ENCODE measurements at places on chromosomes 5 and 9.

GRCh38 chr5:1027631-1028441 lies 19.2 kb downstream of the NKD2 start:
- no peak for DNase-seq

DNA sequence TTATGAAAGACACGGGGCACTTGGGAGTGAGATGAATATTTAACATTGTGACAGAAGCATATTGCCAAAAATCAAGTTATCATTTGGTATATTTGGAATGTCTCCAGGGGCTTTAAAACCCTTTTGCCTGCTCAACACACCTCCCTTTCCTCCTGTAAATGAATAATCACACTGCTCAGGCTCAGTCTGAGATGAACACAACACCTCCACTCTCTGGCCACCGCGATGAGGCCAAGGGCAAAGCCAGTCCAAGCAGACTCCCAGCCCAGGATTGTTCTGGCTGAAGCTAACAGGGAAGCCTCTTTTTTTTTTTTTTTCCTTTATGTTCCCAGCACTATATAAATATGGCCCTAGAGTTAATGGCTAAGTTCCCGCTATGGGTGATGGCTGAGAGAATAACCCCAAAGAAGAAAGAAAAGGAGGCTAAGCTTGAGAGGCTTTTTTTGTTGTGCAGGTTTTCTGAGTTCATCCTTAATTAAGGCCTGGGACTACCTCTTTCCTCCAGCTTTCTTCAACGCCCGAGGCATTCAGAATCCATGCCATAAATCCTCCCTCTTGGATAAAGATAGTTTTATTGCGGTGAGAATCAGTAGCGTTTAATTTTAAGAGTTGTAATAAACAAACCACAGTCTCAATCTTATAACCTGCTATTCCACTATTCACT lies 10.5 kb upstream of the ERAP1 start:
- no peak for DNase-seq

- DNase-seq = no peak
Observed at GRCh38 chr9:130732136-130732535, 38.6 kb downstream of the EXOSC2 start.

- DNase-seq = no peak
Observed at GRCh38 chr5:37211661-37212060, 37.5 kb downstream of the CPLANE1 start.

DNA sequence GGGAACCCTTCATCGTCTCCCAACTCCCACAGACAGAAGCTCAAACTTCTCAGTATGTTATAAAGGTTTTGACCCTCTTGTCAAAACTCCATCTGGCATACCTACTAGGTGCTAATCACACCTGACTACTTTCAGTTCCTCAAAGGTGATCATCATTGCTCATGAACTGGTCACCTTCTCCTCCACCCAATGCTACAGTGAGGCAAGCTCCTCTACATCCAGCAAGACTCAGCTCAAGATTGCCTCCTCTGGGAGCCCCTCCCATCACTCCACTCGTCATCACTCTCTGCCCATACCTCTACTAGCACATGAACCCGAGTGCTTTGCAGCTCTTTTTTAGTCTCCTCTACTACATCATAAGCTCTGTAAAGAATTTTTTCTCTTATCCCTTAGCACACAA lies 102.4 kb downstream of the LPAR1 start:
- DNase-seq = no peak

GRCh38 chr9:71692337-71692736 lies 76.0 kb downstream of the CEMIP2 start:
- DNase-seq = peak; percentile 69

GRCh38 chr5:36722900-36723299 lies 116.5 kb downstream of the SLC1A3 start:
- no peak for DNase-seq

GRCh38 chr5:62341783-62342475 lies 35.9 kb downstream of the KIF2A start:
- no peak for DNase-seq

- no peak for DNase-seq
Observed at GRCh38 chr5:96968074-96968473, 32.2 kb downstream of the LNPEP start.

GRCh38 chr9:116998305-116998704 lies 311.2 kb downstream of the TRIM32 start:
- no peak for DNase-seq

DNA sequence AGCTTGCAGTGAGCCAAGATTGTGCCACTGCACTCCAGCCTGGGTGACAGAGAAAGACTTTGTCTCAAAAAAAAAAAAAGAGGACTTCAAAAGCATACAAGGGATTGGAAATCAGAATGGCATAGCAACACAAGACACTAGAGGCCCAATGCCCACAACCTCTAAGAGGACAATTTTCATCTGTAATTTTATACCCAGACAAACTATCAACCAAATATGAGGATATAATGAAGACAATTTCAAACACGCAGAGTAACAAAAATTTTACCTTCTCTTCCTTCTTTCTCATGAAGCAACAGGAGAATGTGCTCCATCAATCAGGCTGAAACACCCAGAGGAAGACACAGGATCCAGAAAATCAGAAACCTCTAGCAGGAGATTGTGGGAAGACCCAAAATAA lies 46.8 kb downstream of the GCNT4 start:
- no peak for DNase-seq

DNA sequence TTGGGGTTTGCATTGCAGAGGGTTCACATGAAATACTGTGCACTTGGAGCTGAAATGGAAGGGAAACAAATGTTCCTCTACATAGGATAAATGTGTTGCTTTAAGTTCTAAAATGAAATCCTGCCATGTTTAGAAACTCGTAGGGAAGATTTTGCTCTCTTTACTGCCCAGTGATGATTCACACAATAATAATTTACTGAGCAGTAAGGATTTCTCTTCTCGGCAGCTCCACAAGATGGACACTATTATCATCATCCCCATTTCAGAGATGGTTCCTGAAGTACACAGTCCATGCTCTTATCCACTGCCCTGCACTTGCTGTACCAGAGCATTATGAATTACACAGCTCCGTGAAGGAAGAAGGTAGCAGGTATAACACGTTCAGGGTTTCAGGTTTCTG lies 4.1 kb downstream of the HACD4 start:
- DNase-seq = no peak

DNA sequence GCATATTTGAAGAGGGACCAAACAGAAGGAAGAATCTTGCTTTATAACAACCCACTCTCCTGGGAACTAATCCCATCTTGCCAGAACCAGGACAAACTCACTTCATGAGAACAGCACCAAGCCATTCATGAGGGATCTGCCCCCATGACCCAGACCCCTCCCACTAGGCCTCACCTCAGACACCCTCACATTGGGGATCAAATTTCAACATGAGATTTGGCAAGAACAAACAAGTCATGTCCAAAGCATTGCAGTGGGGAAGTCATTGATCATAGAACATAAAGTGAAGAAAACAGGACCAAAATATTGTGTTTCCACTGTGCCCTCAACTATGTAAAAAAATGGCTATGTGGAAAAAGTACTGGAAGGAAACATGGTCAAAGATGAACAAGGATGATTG lies 43.9 kb downstream of the MAP1B start:
- no peak for DNase-seq

- DNase-seq = no peak
Observed at GRCh38 chr5:92337772-92338234, 954.7 kb upstream of the ARRDC3 start.

DNA sequence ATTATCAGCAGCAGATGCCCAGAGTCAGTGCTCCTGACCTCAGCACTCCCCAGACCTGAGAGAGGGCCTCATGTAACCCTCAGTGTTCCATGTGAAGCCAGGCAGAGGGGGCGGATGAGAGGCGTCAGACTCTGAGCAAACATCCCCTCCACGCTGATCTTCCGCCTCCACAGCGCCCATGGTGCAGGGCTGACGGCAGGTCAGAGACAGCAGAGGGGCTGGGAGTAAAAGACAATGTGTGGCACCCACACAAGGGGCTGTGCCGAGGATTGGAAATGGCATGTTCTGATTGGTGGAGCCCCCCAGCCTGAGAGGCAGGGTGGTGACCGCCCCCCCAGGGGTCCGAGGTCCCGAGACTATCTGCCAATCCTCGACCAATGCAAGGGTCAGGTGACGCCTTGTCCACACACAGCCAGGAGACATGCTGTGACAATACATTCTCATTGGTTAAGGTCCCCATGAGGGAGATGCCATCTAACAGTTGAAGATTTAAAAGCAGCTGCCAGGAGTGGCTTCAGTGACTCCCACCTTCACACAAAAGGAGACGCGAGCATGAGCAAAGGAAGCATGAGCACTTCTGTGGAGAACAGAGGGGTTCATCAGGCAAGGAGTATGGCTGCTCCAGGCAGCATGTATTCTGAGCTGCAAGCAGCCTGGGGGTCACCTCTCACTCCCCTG lies 19.3 kb upstream of the SLC25A51 start:
- no peak for DNase-seq
